ENCODE measurements at places on chromosomes 12 and 14.

- H3K27ac ChIP-seq: no peak overlapping the region
- no peaks in the 10 kb centered on the region for H3K4me1 ChIP-seq
- no peaks in the 10 kb centered on the region for H3K27me3 ChIP-seq
- no peak overlapping the region for H3K4me3 ChIP-seq
- DNase-seq: no peak
These were observed 31.5 kb downstream of the TIMELESS start for GRCh38 chr12:56417739-56418138.

DNA sequence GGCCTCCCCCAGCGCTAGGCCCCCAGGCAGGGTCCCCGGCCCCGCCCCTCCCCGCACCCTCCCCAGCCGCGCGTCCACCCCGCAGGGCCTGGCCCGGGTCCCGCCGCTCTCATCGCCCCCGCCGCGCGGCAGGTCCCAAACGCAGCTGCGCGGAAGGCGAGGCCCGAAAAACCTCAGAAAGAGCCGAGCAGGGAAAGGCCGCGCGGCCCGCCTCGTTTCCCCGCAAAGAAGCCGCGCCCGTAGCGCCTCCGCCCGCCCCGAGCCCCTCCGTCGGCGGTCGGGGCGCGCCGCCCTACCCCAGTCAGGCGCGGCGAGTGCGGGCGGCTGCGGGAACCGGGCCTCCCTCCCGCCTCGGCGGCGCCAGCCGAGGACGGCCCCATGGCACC is 324 bp downstream of the POLE start:
- H3K27me3 ChIP-seq: no peaks in the 10 kb centered on the region
- DNase-seq: no peak
- no peaks in the 10 kb centered on the region for H3K4me1 ChIP-seq
- peak overlapping the region; percentile 45 for H3K27ac ChIP-seq

DNA sequence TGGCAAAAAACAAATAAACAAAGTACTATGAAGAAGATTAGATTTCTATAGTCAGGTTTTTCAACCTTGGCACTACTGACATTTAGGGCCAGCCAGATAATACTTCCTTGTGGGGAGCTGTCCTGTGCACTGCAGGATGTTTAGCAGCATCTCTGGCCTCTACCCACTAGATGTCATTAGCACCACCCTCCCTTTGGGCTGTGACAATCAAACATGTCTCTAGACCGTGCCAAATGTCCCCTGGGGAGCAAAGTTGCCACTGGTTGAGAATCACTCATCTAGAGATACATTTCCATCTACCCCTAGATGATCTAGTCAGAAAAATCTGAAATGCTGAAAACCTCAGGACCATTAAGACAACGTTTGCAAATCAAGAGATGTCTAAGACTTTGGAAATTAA is 29.9 kb downstream of the SRRM4 start:
- H3K4me1 ChIP-seq: no peaks in the 10 kb centered on the region
- no peak for DNase-seq
- no peak overlapping the region for H3K4me3 ChIP-seq
- H3K36me3 ChIP-seq: no peaks in the 10 kb centered on the region

DNA sequence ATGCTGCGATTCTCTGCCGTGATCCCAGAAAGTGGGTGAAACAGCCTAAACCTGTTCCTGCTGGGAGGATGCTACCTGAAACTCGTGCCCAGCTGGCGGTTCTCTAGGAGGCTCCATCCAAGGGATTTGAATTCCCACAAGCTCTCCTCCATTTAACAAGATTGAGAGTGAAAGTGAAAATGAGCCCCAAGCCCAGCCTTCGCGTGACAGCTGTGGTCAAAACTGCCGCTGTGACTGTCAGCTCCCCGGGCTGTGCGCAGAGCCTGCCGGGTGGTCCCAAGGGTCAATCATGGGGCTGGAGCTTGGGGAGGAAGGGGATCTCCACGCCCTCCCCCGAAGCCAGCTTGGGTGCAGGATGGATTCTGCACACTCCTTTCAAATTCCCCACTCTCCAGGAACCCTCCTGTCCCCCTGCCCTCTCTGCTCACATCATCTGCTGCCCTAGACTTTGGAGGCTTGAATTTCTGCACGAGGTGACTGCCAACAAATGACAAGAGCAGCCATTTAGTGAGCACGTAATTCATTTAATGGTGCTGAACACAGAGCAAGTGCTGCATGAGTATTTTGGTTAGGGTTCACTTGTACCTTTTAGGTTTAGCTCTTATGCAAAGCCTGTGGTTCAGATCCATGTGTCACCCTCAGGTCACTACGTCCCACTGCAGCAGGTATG is 5.3 kb downstream of the ASB2 start:
- no peaks in the 10 kb centered on the region for H3K27me3 ChIP-seq
- peak; percentile 61 for DNase-seq
- no peaks in the 10 kb centered on the region for H3K36me3 ChIP-seq
- peak overlapping the region; percentile 57 for H3K27ac ChIP-seq

DNA sequence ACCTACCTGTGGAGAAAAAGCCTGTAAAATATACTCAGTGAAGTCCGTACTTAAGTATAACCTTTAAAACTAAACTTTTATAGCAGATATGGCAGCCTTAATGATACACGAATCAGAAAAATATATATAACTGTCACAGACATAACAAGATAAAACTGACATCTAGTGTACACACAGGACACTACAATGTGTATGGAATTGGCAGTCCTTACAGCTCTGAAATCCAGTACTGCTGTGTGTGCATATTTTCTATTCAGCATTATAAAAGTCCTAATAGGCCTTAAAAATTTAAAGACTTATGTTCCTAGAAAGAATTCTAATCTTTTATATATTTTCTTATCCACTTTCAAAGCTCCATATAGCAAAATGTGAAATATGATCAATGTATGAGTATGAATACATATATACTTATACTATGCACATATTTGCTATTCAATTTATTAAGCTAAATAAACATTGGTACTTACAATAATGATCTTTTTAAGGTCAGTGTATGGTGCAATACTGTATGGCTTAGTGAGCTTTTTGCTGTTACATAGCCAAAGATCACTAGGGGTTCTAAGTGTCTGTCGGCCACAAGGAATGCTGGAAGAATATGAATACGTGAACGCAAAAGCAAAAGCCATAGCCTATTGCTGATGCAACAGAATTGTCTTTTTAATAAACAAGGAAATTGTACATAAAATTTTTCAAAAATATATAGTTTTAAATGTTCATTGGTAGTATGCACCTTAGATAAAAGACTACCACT is 69.2 kb downstream of the C2CD5 start:
- H3K27ac ChIP-seq: no peak overlapping the region
- H3K27me3 ChIP-seq: no peaks in the 10 kb centered on the region
- H3K36me3 ChIP-seq: no peaks in the 10 kb centered on the region
- H3K4me3 ChIP-seq: no peak overlapping the region
- no peaks in the 10 kb centered on the region for H3K4me1 ChIP-seq

DNA sequence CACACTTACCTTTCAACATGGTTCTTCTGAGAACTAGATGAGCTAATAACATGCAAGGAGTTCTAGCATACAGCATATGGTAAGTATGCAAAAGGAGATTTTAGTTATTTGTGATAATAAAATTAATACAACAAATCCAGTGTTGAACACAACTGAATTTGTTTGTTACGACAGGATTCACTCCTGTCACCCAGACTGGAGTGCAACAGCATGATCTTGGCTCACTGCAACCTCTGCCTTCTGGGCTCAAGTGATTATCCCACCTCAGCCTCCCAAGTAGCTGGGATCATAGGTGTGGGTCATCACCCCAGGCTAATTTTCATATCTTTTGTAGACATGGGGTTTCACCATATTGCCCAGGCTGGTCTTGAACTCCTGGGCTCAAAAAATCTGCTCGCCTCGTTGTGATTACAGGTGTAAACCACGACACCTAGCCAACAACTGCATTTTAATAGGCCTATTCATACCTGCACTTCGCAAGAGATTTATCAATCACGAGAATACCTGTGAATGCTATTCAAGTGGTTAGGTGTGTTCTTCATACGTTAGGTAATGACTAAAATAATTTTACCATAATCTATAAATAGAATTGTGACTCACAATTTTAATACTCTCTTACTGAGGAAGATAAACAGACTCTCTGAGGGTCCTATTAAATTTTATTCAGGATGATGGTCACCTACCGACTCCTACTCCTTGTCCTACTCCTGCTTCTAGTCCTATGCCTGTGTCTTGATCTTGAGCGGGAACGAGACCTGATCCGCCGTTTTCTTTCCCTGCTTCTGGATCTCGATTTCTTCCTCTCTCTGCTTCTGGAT is 10.0 kb downstream of the RSRC2 start:
- H3K36me3 ChIP-seq: peaks cover 6% of the 10 kb centered on the region
- no peak overlapping the region for H3K4me3 ChIP-seq
- no peak overlapping the region for H3K27ac ChIP-seq
- DNase-seq: no peak

DNA sequence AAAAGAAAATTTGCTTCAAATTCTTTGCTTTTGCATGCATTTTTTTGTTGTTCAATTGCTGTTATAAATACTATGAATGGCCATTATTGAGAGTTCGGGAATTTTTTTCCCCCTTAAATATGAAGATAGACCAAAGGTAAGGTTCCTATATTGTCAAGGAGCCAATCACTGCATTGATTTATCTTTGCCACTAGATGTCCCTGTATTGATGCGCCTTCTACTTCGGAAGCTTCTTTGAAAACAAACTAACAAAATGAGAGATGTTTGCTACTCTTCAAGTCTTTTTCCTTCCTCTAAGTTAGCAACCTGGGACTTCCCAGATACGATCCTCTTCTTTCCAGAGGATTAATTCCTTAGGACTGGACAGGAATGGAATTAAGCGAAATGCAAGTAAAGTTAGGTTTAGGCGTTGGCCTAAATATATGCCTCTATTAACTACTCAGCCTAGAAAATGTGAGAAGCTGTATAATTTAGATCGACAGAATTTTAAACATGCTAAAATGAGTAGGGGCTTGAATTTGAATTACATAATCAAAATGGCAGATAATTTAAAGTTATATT is 318.1 kb downstream of the AEBP2 start:
- no peaks in the 10 kb centered on the region for H3K27me3 ChIP-seq
- DNase-seq: peak; percentile 48
- H3K4me3 ChIP-seq: no peak overlapping the region
- no peak overlapping the region for H3K27ac ChIP-seq
- no peaks in the 10 kb centered on the region for H3K4me1 ChIP-seq
- H3K36me3 ChIP-seq: no peaks in the 10 kb centered on the region

- H3K4me1 ChIP-seq: peaks cover 24% of the 10 kb centered on the region
- no peak overlapping the region for H3K4me3 ChIP-seq
- no peak overlapping the region for H3K27ac ChIP-seq
These were observed 18.1 kb downstream of the ZBTB39 start for GRCh38 chr12:56988207-56988739.

GRCh38 chr14:79298373-79298772 is 912.9 kb downstream of the DIO2 start:
- H3K27ac ChIP-seq: no peak overlapping the region
- no peak for DNase-seq
- H3K4me3 ChIP-seq: no peak overlapping the region
- H3K27me3 ChIP-seq: no peaks in the 10 kb centered on the region

GRCh38 chr14:35304812-35305462 is 12.8 kb downstream of the PSMA6 start:
- H3K27me3 ChIP-seq: no peaks in the 10 kb centered on the region
- H3K4me3 ChIP-seq: no peak overlapping the region
- H3K27ac ChIP-seq: no peak overlapping the region
- H3K4me1 ChIP-seq: peaks cover 27% of the 10 kb centered on the region
- no peaks in the 10 kb centered on the region for H3K36me3 ChIP-seq
- DNase-seq: no peak

DNA sequence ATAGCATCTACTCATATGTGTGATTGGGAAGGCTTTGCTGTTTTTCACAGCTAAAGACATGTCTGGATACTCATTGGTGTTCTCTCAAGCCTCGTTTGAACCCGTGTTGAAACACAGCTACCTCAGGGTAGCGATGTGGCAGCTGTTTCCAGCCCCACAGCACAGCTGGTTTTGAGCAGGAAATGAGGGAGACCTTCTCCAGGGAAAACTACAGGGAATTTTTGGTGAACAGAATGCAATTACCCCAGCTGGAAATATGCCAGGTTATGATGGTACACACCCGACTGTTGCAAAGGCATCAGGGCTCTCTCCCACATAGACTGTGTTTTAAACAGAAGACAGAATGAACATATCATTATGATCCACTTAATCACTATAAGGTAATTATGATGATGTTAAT is 828.9 kb downstream of the VRK1 start:
- H3K27me3 ChIP-seq: no peaks in the 10 kb centered on the region
- no peaks in the 10 kb centered on the region for H3K4me1 ChIP-seq
- H3K4me3 ChIP-seq: no peak overlapping the region
- H3K27ac ChIP-seq: no peak overlapping the region

GRCh38 chr12:118288174-118288573 is 84.5 kb downstream of the TAOK3 start:
- H3K4me3 ChIP-seq: no peak overlapping the region
- DNase-seq: no peak
- H3K27me3 ChIP-seq: no peaks in the 10 kb centered on the region
- H3K36me3 ChIP-seq: no peaks in the 10 kb centered on the region
- no peaks in the 10 kb centered on the region for H3K4me1 ChIP-seq

DNA sequence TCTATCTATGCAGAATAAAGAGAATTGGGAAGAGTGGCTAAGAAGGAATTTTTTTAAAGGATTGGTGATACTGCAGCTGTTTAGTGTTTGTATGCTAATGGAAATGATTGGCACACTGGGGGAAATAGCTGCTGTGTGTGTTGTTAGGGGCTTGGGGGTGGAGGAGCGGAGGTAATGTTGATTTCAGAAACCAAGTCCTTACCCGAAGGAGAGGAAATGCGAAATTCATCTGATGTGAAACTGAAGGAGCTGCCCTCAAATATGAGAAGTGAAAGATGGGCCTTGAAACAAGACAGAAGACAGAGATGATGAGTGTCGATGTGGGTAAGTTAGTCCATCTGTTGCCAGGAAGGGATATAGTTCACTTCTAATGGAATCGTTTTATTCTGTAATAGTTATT is 21.2 kb upstream of the RNASE12 start:
- no peaks in the 10 kb centered on the region for H3K27me3 ChIP-seq
- H3K27ac ChIP-seq: peak overlapping the region; percentile 44
- no peaks in the 10 kb centered on the region for H3K4me1 ChIP-seq
- H3K36me3 ChIP-seq: no peaks in the 10 kb centered on the region
- peak overlapping the region; percentile 46 for H3K4me3 ChIP-seq
- peak; percentile 21 for DNase-seq

- peak overlapping the region; percentile 19 for H3K27ac ChIP-seq
- peak; percentile 35 for DNase-seq
- no peak overlapping the region for H3K4me3 ChIP-seq
- H3K27me3 ChIP-seq: no peaks in the 10 kb centered on the region
- peaks cover 10% of the 10 kb centered on the region for H3K4me1 ChIP-seq
These were observed 53.8 kb downstream of the VWF start for GRCh38 chr12:6070472-6071257.

DNA sequence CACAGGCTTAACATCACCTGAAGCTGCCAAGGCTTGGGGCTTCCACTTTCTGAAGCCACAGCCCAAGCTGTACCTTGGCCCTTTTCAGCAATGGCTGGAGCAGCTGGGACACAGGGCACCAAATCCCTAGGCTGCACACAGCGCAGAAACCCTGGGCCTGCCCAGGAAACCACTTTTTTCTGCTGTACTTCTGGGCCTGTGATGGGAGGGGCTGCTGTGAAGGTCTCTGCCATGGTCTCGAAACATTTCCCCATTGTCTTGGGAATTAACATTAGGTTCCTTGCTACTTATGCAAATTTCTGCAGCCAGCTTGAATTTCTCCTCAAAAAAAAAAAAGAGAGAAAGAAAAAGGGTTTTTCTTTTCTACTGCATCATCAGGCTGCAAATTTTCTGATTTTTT is 219.1 kb downstream of the RPL10L start:
- H3K36me3 ChIP-seq: no peaks in the 10 kb centered on the region
- H3K27me3 ChIP-seq: no peaks in the 10 kb centered on the region
- no peak for DNase-seq
- no peak overlapping the region for H3K27ac ChIP-seq
- no peak overlapping the region for H3K4me3 ChIP-seq

Measured in MM.1S (cell line).